Sigmoid colon (tissue), 7 donors: ENCODE measurements at places on chromosomes 5 and 9. TPM values are rescaled to one million over a fixed set of nuclear protein-coding genes. Genes with fewer than 3 reads are reported as not detected.

GRCh38 chr5:24623031-24623430 lies 21.7 kb downstream of the CDH10 start:
- no peaks in the 10 kb centered on the region for H3K36me3 ChIP-seq
- H3K27me3 ChIP-seq: no peaks in the 10 kb centered on the region
- H3K4me3 ChIP-seq: no peak overlapping the region
- no peak overlapping the region for H3K27ac ChIP-seq
- DNase-seq: no peak

Gene SPATA31A3
- total RNA-seq: not detected

Gene C5orf52
- not detected for total RNA-seq

- DNase-seq: no peak
- H3K27me3 ChIP-seq: no peaks in the 10 kb centered on the region
- no peak overlapping the region for H3K4me3 ChIP-seq
- H3K27ac ChIP-seq: peak overlapping the region; percentile 77
- peaks cover 94% of the 10 kb centered on the region for H3K4me1 ChIP-seq
- H3K36me3 ChIP-seq: no peaks in the 10 kb centered on the region
Measured at GRCh38 chr5:72149742-72150141, 42.5 kb downstream of the MAP1B start.

DNA sequence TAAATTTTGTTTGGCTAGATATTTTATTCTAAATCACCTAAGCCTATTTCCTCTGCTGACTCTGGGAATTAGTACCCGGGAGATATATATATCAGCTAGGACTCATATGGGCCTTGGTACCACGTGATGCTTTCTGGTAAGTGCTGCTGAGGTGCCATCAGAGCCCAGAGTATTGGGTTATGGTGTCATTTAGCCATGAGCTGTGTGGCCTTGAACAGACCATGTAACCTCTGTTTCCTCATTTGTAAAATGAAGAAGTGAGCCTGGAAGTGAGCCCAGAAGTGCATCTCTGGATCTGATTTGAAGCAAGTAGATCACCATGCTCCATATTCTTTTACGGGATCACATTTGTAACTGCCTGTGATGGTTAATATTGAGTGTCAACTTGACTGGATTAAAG lies 126.1 kb downstream of the GPBP1 start:
- H3K27ac ChIP-seq: no peak overlapping the region
- H3K4me1 ChIP-seq: peaks cover 5% of the 10 kb centered on the region
- H3K27me3 ChIP-seq: no peaks in the 10 kb centered on the region
- H3K4me3 ChIP-seq: no peak overlapping the region

Gene FSTL4
- not detected for total RNA-seq

- H3K4me1 ChIP-seq: peaks cover 8% of the 10 kb centered on the region
- no peaks in the 10 kb centered on the region for H3K36me3 ChIP-seq
- peaks cover 12% of the 10 kb centered on the region for H3K27me3 ChIP-seq
- no peak overlapping the region for H3K27ac ChIP-seq
- no peak overlapping the region for H3K4me3 ChIP-seq
Measured at GRCh38 chr5:1150866-1151265, 39.0 kb upstream of the SLC12A7 start.

Gene F12
- total RNA-seq: 0.36 TPM

- no peaks in the 10 kb centered on the region for H3K36me3 ChIP-seq
- no peak overlapping the region for H3K4me3 ChIP-seq
- H3K27me3 ChIP-seq: no peaks in the 10 kb centered on the region
- H3K4me1 ChIP-seq: no peaks in the 10 kb centered on the region
Measured at GRCh38 chr5:113682497-113683136, 169.1 kb downstream of the YTHDC2 start.

DNA sequence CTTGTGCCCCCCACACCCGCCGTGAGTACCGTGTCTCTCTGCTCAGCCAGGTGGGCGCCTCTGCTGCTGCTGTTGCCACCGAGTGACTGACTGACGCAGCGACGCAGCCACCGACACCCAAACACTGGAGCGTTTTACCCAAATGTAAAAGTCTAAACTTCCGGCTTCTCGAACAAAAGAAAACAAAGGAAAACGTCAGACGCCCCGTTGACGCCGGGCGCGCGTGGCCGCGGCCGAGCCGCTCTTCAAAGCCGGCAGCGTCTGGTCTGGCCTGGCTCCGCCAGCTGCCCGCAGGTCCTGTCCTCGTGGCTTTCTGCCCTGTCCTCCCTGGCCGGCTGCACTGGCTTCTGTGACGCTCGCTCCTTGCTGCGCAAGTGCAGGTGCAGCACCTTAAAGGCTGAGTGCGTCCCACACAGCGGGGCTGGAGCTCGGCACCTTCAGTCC lies 41.4 kb upstream of the CLPTM1L start:
- peaks cover 37% of the 10 kb centered on the region for H3K27me3 ChIP-seq
- H3K27ac ChIP-seq: peak overlapping the region; percentile 60
- peak overlapping the region; percentile 58 for H3K4me3 ChIP-seq
- H3K36me3 ChIP-seq: no peaks in the 10 kb centered on the region
- peaks cover 5% of the 10 kb centered on the region for H3K4me1 ChIP-seq

DNA sequence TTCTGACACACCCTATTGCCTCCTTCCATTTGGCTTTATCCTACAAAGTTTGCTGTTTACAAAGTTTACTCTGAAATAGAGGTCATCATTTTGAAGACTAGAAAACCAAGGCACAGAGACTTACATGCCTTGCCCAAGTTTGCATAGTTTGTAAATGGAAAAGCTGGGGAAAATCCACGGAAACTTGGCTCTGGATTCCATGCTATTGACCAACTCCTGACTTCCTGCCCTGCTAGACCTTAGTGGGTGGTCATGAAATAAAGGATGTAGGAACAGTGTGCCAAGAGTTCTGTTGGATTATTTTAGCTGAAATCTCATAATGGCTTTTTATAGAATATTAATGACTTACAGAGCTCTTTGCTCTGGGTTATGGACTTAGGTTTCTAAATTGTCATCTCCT lies 69.5 kb downstream of the GRIA1 start:
- H3K27me3 ChIP-seq: no peaks in the 10 kb centered on the region
- H3K4me1 ChIP-seq: no peaks in the 10 kb centered on the region

- no peak for DNase-seq
- H3K27ac ChIP-seq: no peak overlapping the region
- H3K4me1 ChIP-seq: no peaks in the 10 kb centered on the region
- no peak overlapping the region for H3K4me3 ChIP-seq
- no peaks in the 10 kb centered on the region for H3K36me3 ChIP-seq
Measured at GRCh38 chr5:64417390-64417789, 88.4 kb upstream of the RGS7BP start.

DNA sequence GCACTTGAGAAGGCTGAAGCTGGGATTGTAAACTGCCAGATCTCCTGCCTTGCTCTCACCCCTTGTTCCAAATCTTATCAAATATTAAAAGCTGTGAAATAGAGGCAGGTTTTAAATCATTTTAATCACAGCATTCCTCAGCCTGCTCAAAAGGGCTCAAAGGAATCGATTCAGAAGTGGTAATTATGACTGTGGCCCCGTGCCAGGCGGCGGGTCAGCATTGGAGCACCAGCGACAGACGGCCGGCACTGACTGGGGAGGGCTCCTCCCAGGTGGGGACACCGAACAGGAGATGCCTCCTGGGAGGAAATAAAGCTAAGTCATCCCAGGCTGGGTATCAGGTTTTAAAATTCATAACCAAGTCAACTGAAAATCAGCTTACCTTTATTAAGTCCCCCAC lies 66.7 kb downstream of the KCNIP1 start:
- H3K4me1 ChIP-seq: no peaks in the 10 kb centered on the region
- H3K4me3 ChIP-seq: no peak overlapping the region
- H3K36me3 ChIP-seq: no peaks in the 10 kb centered on the region
- no peaks in the 10 kb centered on the region for H3K27me3 ChIP-seq
- no peak for DNase-seq
- no peak overlapping the region for H3K27ac ChIP-seq
